HEK293T (cell line): ENCODE measurements at places on chromosomes 1 and 21.

GRCh38 chr1:213531369-213532310, 456.1 kb upstream of the PROX1 start:
- DNase-seq: no peak

DNA sequence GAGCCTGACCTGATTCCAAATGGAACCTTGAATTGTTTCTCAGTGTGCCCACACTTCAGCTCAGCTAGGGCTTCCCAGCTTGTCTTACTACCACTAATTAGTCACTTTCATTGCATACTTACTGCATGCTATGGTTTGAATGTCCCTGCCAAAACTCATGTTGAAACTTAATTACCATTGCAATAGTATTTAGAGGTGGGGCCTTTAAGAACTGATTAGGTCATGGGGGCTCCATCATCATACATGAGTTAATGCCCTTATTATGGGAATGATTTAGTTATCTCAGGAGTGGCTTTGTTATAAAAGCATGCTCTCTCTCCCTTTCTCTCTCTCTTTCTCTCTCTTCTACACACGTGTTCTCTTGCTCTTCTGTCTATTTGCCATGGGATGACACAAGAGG, 68.3 kb downstream of the NENF start:
- DNase-seq: no peak

- DNase-seq: no peak
Measured at GRCh38 chr1:209076688-209077087, 506.8 kb upstream of the CAMK1G start.

DNA sequence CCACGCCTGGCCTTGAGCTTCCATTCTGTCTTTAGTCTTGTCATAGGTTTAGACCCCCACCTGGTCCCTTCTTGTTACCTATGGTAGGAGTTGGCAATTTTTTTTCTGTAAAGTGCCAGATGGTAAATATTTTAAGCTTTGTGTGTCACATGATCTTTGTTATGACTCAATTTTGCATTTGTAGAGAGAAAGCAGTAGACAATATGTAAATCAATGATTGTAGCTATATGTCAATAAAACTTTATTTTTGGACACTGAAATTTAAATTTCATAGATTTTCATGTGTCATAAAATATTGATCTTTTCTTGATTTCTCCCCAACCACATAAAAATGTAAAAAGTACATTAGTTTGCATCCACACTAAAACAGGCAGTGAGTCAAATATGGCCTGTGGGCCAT, 8.0 kb downstream of the MKNK1 start:
- DNase-seq: no peak

GRCh38 chr1:161261261-161262235, 3.0 kb downstream of the PCP4L1 start:
- no peak for DNase-seq

DNA sequence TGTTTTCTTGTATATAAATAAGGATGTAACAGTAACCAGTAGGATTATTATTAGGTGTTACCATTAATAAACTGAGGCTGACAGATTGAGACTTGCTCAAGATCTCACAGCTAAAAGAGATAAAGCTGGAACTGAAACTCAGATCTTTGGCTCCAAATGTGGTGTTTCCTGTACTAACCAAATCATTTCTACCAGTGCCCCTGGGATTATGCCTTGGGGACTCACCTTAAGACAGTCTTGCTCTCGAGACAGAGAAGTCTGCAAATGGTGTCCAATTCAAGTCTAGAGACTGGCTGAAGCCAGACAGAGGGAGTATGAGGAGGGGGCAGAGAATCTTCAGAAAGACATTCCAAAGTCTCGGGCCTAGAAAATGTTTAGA, 593 bp upstream of the CD53 start:
- no peak for DNase-seq

DNA sequence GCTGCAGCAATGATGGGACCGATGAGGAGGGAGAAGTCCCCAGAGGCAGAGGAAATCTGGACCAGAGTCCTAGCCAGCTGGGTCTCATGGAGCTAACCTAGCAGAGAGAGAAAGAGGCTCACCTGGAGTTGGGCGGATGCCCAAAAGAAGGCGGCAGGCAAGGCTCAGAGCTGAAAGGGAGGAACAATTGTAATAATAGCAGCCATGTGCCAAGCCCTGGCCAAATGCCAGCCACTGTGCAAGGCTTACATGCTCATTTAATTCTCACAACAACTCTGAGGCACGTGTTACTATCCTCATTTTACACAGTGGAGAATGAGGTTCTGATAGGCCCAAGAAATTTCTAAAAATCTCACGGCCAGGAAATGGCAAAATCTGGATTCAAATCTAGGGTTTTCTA, 50.0 kb upstream of the ZNF648 start:
- DNase-seq: no peak

GRCh38 chr1:86195281-86195680, 38.7 kb upstream of the COL24A1 start:
- DNase-seq: no peak

DNA sequence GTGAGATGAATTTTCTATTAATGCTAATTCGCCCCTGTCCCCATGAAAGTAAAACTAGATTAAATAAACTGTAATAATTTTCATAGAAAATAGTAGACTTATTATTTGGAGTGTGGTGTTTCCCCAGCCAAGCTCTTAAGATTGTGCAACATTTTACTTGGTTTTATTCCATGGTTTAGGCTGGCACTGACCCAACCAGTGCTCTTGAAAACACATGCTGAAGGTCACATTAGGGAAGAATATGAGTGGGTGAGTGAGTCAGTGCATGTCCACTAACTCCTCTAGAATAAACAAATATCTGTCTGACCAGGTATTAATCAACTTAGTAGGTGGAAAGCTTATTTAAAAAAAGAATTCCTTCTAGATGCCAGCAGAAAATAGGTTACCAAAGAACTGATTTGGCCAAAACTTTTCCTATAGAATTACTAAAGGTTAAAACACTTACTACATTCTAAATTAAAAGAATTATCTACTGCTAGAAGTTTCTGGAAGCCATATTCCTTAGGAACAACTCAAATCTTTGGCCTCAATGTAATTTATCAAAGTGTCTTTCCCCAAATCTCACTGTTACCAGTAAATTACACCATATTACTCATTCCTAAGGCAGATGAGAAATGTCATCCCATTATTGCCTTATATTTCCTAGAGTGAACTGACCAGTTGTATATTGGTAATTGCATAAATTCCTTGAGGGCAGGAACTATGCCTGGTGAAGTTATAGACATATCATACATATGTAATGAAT, 89.7 kb upstream of the RGS1 start:
- DNase-seq: no peak

GRCh38 chr1:70204139-70204538, 1.2 kb downstream of the LRRC40 start:
- no peak for DNase-seq

- DNase-seq: peak; percentile 96
Measured at GRCh38 chr1:155244368-155245162, 10.7 kb downstream of the ENTREP3 start.

- DNase-seq: no peak
Measured at GRCh38 chr21:41482301-41482700, 25.7 kb downstream of the TMPRSS2 start.

- no peak for DNase-seq
Measured at GRCh38 chr1:14944471-14944985, 209.0 kb upstream of the TMEM51 start.

GRCh38 chr1:151060007-151060656, at the start of gene MLLT11:
Gene MLLT11 (plus strand): TSS chr1:151060397. CDS start chr1:151067225, 6,828 bp downstream.
- peak; percentile 58 for DNase-seq

DNA sequence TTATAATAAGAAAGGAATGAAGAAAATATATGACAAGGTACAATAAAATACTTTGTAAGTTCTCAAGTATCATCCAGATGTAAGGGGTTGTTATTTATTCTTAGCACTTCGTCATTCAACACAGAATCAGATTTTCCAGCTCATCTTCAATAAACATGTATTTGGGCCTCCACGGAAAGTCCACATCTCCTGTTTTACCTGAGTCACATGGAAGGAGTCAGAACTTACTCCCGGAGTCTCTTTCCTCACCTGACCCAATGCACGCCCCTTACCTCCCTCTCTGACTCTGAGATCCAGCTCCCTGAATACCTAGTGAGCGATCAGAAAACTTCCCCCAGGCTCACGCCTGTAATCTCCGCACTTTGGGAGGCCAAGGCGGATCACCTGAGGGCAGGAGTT, 1.5 kb upstream of the PMVK start:
- no peak for DNase-seq

DNA sequence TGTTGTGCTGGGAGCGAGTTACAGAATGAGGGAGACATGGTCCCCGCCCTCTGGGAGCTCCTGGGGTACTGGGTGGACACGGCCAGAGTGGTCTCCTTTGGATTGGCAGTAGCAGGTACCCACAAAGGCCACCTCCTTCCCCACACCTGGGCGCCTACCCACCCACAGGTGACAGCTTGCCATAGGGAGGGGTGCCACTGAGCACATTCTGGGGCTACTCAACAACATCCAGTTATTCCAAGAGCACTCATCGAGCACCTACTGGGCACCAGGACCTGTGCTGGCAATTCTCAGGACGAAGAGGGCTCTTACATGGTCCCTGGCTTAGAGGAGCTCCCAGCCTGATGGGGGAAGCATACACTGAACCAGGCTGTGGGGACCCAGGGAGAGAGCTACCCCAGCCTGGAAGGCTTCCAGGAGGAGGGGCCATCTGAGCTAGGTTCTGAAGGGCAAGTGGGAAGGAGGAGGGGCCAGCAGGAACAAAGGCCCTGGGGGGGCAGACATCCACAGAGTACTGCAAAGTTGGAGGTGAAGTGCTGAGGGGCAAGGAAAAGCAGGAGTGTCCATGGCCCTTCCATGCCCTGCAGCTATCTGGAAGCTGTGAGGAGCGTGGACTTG, 22.0 kb downstream of the MRPL37 start:
- no peak for DNase-seq

DNA sequence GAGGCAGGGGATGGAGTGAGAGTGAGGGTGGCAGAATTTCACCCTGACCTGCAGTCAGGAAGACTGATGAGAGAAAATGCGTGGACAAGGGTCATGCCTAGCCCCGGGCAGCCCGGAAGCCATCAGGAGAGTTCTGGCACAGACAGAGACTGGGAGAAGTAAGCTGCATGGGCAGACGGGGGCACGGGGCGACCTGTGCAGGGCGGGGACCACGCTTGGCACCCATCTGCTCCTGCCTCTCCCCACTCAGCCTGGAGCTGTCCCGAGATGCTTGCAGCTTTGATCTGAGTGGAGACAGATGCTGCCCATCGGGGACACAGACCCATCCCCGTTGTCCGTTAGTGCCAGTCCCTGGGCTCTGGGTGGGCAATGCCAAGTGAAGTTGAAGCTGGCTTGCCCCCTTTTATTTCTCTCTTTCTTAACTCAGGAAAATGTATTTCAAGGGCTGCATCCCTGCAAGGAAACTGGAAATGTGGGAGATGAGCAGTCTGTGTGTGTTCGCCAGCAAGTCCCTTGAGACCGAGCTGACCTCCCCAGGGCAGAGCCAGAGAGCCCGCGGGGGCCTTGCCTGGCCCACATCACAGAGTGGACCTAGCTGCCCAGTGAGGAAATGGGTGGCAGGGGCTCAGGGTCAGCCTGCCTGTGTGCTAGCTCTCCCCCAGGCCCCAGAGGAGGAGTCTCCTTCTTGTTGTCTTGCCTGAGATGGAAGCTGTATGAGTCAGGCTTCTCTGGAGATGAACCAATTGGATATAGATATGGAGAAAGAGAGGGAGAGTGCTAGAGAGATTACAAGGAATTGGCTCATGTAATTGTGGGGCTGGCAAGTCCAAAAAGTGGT, 121.3 kb upstream of the C1orf174 start:
- no peak for DNase-seq

DNA sequence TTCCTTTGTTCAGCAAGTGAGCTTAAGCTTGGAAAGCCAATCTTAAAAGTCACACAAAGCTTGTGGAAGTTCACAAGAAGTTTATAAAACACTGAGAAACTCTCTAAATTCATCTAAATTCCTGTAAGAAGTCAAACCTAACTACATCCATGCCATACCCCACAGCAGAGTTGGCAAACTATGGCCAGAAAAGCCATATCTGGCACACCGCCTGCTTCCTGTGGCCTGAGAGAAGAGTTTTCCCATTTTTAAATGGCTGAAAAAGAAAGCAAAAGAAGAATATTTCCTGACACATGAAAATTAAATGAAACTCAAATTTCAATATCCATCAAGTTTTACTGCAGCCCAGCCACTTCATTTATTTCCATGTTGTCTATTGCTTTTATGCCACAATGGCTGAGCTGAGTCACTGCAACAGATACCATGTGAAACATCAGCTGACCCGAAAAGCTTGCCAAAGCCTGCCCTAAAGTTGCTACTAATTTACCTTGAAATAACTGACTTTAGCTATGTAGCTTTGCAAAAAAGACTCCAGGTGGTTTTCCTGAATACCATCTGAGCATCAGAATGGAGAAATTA, 237.1 kb downstream of the SLC45A1 start:
- DNase-seq: no peak

- no peak for DNase-seq
Measured at GRCh38 chr1:111906816-111907215, 82.7 kb downstream of the KCND3 start.

GRCh38 chr1:168945870-168946269, 160.6 kb upstream of the ATP1B1 start:
- DNase-seq: no peak

- no peak for DNase-seq
Measured at GRCh38 chr1:1175221-1176062, 1.8 kb downstream of the TTLL10 start.

GRCh38 chr21:29176471-29177120, 46.2 kb downstream of the MAP3K7CL start:
- DNase-seq: no peak

- no peak for DNase-seq
Measured at GRCh38 chr1:22500058-22500457, 48.4 kb downstream of the ZBTB40 start.

GRCh38 chr21:44258056-44258725, 3.5 kb downstream of the DNMT3L start:
- DNase-seq: no peak

GRCh38 chr1:181166377-181167196, 78.1 kb downstream of the IER5 start:
- DNase-seq: peak; percentile 88

DNA sequence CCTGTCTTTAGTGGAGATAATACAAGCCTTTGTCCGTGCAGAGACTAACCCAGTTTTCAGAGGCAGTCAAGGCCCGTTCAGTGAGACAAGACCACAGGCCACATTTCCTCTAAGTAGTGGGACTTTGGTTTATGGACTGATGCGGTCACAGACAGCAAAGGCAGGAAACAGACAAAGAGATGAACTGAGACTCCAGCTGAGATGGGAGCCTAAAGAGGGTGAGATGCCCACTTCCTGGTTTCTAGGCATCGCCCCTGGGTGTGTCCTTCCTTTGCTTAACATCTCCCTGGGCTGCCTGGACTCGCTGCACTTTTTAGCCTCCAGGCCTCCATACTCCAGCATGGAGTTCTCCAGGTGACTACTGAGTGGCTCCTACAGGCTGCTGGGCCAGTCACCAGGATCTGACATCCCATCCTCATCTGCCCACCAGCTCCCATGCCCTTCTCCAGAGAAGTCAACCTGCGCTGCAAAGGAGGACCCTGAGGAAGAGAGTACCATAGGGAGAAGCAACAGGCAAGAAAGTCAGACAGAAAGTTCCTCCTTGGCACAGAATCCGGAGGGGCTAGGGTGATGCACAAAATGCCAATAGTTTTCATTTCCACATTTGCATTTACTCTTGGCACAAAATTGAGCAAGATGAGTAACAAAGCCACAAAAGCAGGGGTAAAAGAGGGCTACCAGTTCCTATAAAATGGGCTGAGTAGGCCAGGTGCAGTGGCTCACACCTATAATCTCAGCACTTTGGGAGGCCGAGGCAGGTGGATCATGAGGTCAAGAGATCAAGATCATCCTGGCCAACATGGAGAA, 15.1 kb downstream of the THEMIS2 start:
- DNase-seq: no peak

- no peak for DNase-seq
Measured at GRCh38 chr1:52367272-52367671, 1.3 kb upstream of the CC2D1B start.
